ENCODE measurements at places on chromosomes 7 and 10.
A peak's percentile ranks its signal among the peaks of the same experiment; 100 is the strongest.

DNA sequence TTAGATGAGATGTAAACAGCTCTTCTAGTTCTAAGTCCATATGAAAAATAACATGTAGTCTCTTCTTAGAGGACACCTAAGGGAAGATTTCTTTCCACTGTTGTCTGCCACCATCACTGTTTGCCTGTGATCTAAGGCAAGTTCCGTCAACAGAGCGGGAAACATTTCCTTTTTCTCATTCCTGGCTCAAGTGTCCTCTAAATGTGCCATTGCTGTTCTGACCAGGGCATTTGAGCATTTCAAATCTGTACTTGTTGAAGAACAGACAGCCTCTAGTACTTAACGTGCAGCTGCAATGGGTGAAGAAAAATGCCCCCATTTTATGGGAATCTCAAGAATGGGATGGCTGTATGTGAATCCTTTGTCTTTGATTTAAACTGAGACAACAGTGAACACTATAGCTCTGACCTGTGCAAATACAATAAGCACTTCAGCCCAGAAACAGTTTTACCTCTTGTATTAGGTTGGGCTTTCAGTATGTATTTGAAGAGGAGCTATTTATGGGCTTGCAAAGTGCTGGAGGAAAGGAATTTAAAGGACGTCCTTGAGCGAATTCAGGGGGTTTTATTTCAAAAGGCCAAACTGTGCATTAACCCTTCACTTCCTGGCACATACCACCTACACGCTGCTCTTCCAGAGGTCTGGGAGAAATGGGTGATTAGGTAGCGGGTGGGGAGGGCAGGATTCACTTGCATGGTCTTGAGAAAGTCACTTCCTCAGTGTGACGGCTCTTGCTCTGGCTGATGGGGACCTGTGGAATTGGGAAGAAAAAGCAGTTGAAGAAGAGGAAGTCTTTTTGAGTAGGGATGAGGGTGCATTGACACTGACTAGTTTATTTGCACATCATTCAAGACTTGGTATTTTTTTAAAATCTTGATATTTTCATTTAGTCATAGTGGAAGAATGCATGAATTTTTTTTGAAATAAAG, 66.1 kb downstream of the THNSL1 start:
- DNase-seq: no peak

DNA sequence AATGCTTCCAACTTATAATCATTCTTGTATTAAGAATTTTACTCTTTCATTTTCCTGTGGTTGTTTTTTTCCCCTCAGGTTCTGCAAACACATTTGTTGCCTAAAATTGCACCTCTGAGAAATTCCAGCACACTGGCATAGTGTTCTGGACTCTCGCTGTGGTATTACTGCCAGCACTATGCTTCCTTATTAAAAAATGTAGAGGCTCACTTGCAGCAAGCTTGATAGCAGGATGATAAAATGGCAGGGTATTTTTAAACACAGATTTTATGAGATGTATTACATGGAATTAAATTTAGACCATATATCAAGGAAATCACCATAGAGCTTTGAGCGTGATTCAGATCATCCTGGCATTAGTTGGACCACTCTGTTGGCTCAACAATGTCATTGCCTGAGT, 416.7 kb upstream of the AKR1E2 start:
- no peak for DNase-seq

DNA sequence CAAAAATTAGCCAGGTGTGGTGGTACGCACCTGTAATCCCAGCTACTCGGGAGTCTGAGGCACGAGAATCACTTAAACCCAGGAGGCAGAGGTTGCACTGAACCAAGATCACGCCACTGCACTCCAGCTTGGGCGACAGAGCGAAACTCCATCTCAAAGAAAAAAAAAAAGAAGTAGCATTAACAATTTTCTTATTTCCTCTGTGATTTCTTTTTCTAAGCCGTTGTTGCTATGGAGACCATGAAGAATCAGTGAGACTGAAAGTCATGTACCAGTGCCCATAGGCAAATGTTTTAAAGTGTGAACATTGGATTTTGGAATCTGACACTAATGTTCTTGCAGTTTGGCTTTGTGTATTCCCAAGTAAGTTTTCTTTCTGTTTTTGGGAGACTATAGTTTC, 18.4 kb upstream of the MAP3K8 start:
- no peak for DNase-seq

- DNase-seq: peak; percentile 48
These were observed 96.9 kb downstream of the UBE3C start for GRCh38 chr7:157235357-157236333.
